Progenitor cell of endocrine pancreas (in vitro differentiated cells): ENCODE measurements at places on chromosomes 7 and 10.

- peak overlapping the region; percentile 76 for H3K27ac ChIP-seq
- H3K27me3 ChIP-seq, result peaks cover 10% of the 10 kb centered on the region
- no peaks in the 10 kb centered on the region for H3K4me1 ChIP-seq
- DNase-seq, result no peak
Measured at GRCh38 chr10:71693377-71693776, 26.2 kb downstream of the C10orf105 start.

GRCh38 chr7:88401009-88401623 lies 94.4 kb upstream of the STEAP4 start:
- no peaks in the 10 kb centered on the region for H3K36me3 ChIP-seq
- peaks cover 7% of the 10 kb centered on the region for H3K27me3 ChIP-seq
- no peak for DNase-seq
- no peak overlapping the region for H3K4me3 ChIP-seq
- no peak overlapping the region for H3K27ac ChIP-seq
- peaks cover 6% of the 10 kb centered on the region for H3K4me1 ChIP-seq

- peaks cover 24% of the 10 kb centered on the region for H3K4me1 ChIP-seq
- no peak overlapping the region for H3K27ac ChIP-seq
- H3K27me3 ChIP-seq, result no peaks in the 10 kb centered on the region
- H3K4me3 ChIP-seq, result no peak overlapping the region
- H3K36me3 ChIP-seq, result no peaks in the 10 kb centered on the region
- no peak for DNase-seq
Measured at GRCh38 chr10:78648256-78648860, 420.4 kb upstream of the ZMIZ1 start.

DNA sequence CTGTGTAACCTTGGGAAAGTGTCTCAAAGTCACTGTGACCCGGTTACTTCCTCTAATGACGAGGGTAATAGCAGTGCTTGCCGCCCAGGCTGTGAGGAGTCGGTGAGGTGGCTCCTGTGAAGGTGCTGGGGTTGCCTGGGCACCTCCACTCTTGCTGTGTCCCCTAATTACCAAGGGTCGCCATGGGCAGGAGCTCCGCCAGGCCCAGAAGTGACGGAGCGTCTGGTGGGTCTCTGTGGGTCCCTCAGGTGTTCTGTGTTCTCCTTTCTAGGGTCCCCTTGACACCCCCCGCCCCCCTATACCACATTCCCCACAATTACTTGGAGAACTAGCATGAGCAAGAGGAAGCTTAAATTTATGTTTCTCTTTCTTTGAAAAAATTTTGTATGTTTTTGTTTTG lies 161.5 kb downstream of the WDR37 start:
- peaks cover 5% of the 10 kb centered on the region for H3K27me3 ChIP-seq
- H3K4me3 ChIP-seq, result no peak overlapping the region
- H3K36me3 ChIP-seq, result no peaks in the 10 kb centered on the region
- no peaks in the 10 kb centered on the region for H3K4me1 ChIP-seq
- H3K27ac ChIP-seq, result no peak overlapping the region
- no peak for DNase-seq

- no peaks in the 10 kb centered on the region for H3K4me1 ChIP-seq
- H3K4me3 ChIP-seq, result no peak overlapping the region
- no peaks in the 10 kb centered on the region for H3K36me3 ChIP-seq
- no peaks in the 10 kb centered on the region for H3K27me3 ChIP-seq
- no peak for DNase-seq
Measured at GRCh38 chr10:68813559-68813958, 13.8 kb upstream of the STOX1 start.

DNA sequence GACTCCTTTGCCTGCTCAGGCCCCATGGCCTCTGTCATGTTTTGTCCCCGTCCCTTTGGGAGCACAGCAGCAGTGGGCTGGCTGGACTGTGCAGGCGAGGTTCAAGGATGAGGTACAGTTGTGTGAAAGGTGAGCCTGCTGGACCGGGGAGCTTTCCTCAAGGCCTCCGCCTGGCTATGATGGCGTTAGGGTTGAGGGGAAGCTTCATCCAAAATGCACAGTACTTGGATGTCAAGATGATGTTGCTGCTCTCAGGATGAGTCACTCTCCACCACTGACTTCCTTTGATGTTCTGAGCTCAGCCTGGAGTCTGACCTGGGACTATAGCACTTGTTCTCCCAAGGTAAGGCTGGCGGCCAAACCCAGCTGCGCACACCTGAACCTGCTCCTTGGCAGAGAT lies 152.7 kb upstream of the SHH start:
- H3K27me3 ChIP-seq, result peaks cover 64% of the 10 kb centered on the region
- H3K4me1 ChIP-seq, result no peaks in the 10 kb centered on the region
- H3K27ac ChIP-seq, result no peak overlapping the region

DNA sequence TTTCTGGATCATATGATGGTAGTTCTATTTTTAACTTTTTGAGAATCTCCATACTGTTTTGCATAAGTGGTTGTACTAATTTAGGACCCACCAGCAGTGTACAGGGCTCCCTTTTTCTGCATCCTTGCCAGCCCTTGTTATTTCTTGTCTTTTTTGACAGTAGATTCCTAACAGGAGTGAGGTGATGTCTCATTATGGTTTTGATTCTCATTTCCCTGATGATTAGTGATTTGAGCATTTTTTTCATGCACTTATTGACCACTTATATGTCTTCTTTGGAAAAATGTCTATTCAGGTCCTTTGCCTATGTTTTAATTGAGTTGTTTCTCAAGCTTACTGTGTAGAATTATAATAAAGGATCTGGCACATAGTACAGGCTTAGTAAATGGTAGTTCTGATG lies 238.8 kb upstream of the BMPER start:
- H3K27me3 ChIP-seq, result peaks cover 29% of the 10 kb centered on the region
- no peak overlapping the region for H3K27ac ChIP-seq
- H3K4me3 ChIP-seq, result no peak overlapping the region

DNA sequence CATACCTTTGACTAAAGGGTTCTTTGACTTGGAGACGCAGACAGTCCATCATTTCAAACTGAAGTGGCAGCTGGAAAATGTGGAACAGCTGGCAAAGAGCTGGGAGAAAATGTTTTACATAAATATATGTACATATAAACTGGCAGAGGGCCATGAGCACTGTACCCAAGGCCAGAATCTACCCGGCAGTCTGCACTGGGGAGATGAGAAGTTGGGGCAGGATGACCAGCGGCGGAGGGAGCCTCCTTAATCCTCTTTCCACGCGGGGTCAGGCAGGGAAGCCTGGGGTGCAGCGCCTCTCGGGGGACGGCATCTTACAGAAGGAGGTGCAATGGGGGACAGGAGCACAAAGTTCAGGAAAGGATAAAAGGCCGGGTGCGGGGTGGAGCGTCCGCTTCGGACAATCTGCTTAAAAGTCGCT lies 1.3 kb downstream of the GLI3 start:
- H3K27me3 ChIP-seq, result peaks cover 81% of the 10 kb centered on the region
- DNase-seq, result no peak
- H3K4me3 ChIP-seq, result peak overlapping the region; percentile 72
- peaks cover 12% of the 10 kb centered on the region for H3K4me1 ChIP-seq
- no peaks in the 10 kb centered on the region for H3K36me3 ChIP-seq

DNA sequence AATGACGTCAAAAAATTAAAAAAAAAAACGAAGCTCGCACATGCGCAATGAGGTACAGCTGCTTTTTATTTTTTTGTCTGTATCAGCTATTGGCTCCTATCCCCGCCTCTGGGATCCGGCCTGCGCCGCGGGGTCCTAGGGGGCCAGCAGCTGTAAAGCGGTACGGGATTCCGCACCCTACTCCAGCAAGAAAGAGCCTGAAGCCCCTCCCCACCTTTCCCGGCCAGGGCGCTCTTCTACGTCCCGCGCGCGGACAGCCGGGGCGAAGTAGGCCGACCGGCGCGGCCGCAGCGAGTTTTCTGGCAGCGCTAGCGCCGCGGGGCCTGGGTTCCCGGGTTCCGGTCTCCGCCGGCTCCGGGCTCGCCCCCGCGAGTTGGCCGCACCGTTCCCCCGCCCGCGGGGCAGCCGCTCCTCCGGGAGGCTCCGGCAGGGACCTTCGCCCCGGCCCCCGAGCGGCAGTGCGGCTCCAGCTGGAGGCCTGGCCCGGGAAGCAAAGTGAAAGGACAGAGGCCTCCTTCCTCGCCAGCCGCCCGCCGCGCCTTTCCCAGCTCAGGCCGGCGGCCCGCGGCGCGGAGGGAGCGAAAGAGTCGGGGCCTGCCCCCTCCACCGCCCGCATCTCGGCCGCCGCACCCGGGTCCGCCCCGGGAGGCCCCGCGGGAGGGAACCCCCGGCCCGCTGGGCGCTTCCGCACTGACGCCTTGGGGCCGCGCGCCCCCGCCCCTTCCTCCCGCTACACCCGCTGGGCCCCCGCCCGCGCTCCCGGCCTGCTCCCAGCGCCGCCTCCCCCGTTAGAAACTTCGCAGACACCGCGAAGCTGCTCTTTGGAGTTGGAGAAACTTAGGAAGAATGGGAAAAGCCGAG lies 4.7 kb upstream of the SPAG6 start:
- DNase-seq, result peak; percentile 63
- H3K27me3 ChIP-seq, result peaks cover 78% of the 10 kb centered on the region
- no peaks in the 10 kb centered on the region for H3K36me3 ChIP-seq

GRCh38 chr7:122340427-122340826 lies 35.9 kb upstream of the FEZF1 start:
- no peaks in the 10 kb centered on the region for H3K36me3 ChIP-seq
- H3K27ac ChIP-seq, result no peak overlapping the region
- H3K4me3 ChIP-seq, result no peak overlapping the region
- no peak for DNase-seq
- H3K4me1 ChIP-seq, result no peaks in the 10 kb centered on the region
- H3K27me3 ChIP-seq, result no peaks in the 10 kb centered on the region

GRCh38 chr7:28459306-28459705 lies 47.0 kb downstream of the CREB5 start:
- no peaks in the 10 kb centered on the region for H3K36me3 ChIP-seq
- H3K27ac ChIP-seq, result no peak overlapping the region
- no peak for DNase-seq
- peaks cover 7% of the 10 kb centered on the region for H3K27me3 ChIP-seq
- H3K4me1 ChIP-seq, result peaks cover 16% of the 10 kb centered on the region

- H3K36me3 ChIP-seq, result no peaks in the 10 kb centered on the region
- no peak for DNase-seq
- H3K27me3 ChIP-seq, result peaks cover 44% of the 10 kb centered on the region
Measured at GRCh38 chr10:46542567-46543465, 13.6 kb downstream of the GPRIN2 start.

DNA sequence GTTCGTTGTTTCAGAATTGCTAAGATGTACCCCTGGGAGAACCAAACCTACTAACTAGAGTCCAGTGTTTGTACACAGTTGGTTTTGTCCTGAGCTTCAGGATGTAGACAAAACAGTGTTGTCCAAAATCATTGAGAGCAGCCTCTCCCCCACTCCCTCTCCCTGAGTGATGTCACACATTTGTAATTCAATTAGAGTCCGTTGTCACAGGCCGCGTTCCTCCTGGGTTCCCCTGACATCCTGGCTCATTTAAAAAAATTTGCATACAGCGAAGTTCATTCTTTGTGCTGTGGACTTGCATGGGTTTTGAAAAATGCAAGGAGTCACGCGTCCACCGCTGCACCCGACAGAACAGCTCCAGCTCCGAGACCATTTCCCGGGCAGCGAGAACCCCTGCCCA lies 10.3 kb downstream of the GRIFIN start:
- H3K27me3 ChIP-seq, result peaks cover 8% of the 10 kb centered on the region
- no peak for DNase-seq
- H3K36me3 ChIP-seq, result no peaks in the 10 kb centered on the region
- no peak overlapping the region for H3K27ac ChIP-seq

GRCh38 chr10:110460111-110460809 lies 37.4 kb upstream of the DUSP5 start:
- H3K27me3 ChIP-seq, result no peaks in the 10 kb centered on the region
- H3K4me1 ChIP-seq, result peaks cover 27% of the 10 kb centered on the region
- DNase-seq, result no peak
- H3K27ac ChIP-seq, result no peak overlapping the region
- no peaks in the 10 kb centered on the region for H3K36me3 ChIP-seq

- H3K27me3 ChIP-seq, result peaks cover 18% of the 10 kb centered on the region
- no peak overlapping the region for H3K4me3 ChIP-seq
- H3K27ac ChIP-seq, result no peak overlapping the region
- no peak for DNase-seq
- H3K4me1 ChIP-seq, result peaks cover 5% of the 10 kb centered on the region
- no peaks in the 10 kb centered on the region for H3K36me3 ChIP-seq
Measured at GRCh38 chr7:41029072-41029499, 673.8 kb downstream of the INHBA start.

DNA sequence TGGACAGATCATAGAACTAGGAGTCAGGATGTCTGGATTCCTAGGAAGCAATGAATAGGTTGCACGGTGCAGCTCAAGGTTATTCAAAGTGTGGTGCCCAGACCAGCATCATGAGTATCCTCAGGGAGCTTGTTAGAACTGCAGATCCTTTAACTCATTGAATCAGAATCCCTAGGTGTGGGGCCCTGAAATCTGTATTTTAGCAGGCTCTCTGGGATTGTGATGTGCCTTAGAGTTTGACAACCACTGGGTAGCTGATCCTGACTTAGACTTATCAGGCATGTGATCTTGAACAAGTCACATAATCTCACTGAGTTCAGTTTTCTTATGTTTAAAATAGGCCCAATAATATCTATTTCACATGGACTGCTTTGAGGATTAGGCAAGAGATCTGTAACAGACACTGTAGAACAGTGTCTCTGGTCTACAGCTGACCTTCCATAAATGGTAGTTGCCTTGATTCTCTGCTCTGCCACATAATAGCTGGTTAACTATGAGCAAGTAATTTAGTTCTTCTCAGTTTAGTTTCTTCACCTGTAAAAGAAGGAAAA lies 46.4 kb upstream of the ATRNL1 start:
- no peak overlapping the region for H3K4me3 ChIP-seq
- peaks cover 12% of the 10 kb centered on the region for H3K4me1 ChIP-seq
- H3K36me3 ChIP-seq, result no peaks in the 10 kb centered on the region
- no peaks in the 10 kb centered on the region for H3K27me3 ChIP-seq
- no peak for DNase-seq
- no peak overlapping the region for H3K27ac ChIP-seq

- no peaks in the 10 kb centered on the region for H3K36me3 ChIP-seq
- H3K4me3 ChIP-seq, result no peak overlapping the region
- no peaks in the 10 kb centered on the region for H3K27me3 ChIP-seq
Measured at GRCh38 chr10:16996530-16996964, 133.1 kb downstream of the CUBN start.

- no peak overlapping the region for H3K27ac ChIP-seq
- H3K4me3 ChIP-seq, result no peak overlapping the region
- H3K27me3 ChIP-seq, result peaks cover 3% of the 10 kb centered on the region
- no peaks in the 10 kb centered on the region for H3K36me3 ChIP-seq
Measured at GRCh38 chr7:157428554-157428945, 91.7 kb downstream of the DNAJB6 start.

DNA sequence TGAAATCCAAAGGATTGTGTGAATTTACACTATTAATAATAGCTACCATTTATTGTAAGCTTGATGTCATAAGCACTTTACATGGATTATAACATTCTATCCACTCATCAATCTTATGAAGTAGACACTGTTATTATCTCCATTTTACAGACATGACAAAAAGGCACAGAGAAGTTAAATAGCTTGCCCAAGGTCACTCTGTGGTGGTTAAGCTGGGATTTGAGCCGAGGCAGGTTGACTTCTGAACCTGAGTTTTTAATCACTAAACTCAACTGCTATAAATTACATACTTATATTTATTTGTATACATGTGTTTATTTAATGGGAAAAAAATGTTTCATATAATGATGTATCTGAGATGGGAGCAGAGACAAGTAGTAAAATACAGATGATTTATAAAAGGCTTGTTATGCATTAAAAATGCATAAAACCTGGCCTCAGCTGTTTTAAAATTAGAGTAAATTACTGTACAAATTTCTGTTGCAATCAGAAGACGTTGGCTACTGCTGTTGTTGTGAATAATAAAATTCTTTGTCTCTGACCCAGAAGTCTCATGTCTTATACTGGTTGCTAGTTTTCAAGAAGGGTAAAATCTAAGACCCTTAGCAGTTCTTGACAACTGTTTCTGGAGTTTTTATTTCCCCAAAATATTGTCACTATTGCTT lies 61.1 kb upstream of the CALD1 start:
- H3K4me3 ChIP-seq, result no peak overlapping the region
- H3K36me3 ChIP-seq, result no peaks in the 10 kb centered on the region
- no peaks in the 10 kb centered on the region for H3K27me3 ChIP-seq
- DNase-seq, result no peak
- no peak overlapping the region for H3K27ac ChIP-seq
